ENCODE measurements at places on chromosomes 3 and 15.
A peak's percentile ranks its signal among the peaks of the same experiment; 100 is the strongest.

- DNase-seq = no peak
Measured at GRCh38 chr3:64467255-64467944, 220.4 kb downstream of the ADAMTS9 start.

- DNase-seq = no peak
Measured at GRCh38 chr3:184378651-184379357, 797 bp upstream of the THPO start.

GRCh38 chr15:88644741-88645140 lies 5.9 kb downstream of the ISG20 start:
- no peak for DNase-seq

DNA sequence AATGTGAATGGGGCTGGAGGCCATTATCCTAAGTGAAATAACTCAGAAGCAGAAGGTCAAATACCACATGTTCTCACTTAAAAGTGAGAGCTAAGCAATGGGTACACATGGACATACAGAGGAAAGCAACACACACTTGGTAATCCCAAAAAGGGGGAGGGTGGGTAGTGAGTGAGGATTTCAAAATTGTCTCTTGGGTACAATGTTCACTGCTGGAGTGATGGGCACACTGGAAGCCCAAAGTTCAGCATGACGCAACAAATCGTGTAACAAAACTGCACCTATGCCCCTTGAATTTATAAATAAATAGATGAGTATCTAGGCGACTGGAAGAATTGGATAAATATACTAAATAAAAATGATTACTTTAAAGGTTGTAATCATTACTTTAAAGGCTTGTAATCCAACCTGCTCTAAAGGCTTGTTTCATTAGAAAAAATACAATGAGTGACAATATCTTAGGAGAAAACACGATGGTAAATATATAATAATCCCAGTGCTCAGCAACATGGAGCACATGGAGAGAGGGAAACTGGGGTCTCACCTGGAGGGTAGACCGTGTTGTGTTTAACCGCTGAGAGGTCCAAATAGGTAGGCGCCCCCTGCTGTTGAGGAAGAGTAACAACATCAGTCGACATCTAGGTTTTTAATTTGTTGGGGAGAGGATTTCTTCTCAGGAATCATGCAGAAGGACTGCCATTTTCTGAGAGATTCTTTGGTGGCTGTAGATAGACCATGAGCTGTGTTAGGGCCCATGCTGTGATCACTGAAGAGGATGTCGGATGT lies 78.5 kb upstream of the ROBO1 start:
- DNase-seq = no peak

DNA sequence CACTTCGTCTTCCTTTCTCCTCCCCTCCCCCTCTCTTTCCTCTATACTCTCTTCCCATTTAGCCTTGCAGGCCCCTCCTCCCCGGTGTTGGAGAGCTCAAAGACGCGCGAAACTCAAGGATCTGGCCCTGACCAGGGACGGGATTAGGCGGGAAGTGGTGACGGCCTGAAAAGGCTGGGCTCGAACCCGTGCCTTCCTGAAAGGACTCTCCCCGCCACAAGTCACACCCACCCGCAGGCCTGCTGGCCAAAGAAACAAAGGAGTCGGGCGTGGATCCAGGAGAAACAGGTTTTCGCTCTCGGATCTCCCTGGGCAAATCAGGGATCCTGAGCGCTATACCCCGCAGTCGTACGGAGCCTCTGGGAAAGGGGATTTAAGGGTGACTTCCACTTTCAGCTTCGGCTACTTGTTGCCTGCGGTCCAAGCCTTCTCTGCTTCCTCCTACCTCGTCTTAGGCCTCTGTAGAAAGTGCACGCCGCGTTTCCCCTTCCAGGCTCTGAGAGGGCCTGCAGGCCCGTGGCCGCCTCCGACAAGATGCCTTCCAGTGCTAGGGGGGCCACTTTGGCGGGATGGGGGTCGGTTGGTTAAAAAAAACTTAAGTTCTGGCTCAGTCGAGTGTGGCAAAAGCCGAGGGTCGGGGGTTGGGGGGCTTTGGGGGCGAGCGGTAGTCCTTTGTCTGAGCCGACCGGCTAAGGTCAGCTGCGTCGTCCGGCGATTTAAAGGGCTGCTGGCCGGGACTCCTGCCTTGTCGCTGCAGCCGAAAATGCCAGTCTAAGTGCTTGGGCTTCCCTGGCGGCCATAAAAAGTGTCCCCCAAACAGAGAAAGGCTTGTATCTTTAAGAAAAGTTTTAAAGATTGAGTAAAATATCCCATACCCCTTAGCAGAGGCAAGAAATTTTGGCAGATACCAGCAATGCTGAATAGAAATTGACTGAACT lies 8.2 kb downstream of the ZIC4 start:
- DNase-seq = no peak

GRCh38 chr3:160010578-160010977 lies 21.9 kb downstream of the IL12A start:
- DNase-seq = no peak

DNA sequence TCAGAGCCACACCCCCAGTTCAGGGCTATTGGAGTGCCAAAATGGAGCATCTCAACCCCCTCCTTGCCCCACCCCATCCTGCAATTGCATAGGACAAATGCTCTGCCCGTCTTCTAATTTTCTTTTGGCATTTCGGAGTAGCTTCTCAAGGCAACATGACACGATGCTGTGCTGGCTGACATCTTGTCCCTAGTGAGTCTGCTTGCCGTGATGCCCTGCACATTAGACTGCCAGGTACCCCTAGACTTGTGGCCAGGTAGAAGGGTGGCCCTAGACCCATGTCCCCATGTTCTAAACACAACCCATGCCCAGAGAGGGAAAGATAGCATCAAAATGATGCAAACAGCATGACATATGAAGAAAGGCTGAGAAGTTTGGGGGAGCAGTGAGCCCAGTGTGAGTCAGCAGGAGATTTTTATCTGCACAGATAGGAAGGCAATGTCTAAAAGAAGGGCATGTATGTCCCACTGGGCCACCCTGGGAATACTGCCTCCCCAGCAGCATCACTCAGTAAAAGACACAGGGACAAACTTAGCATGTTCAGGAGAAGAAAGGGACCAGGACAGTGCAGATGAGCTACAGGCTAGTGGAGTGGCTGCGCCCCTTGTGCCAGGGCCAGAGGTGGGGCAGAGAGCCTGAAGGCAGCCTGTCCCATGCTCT lies 36.8 kb downstream of the CA12 start:
- no peak for DNase-seq

DNA sequence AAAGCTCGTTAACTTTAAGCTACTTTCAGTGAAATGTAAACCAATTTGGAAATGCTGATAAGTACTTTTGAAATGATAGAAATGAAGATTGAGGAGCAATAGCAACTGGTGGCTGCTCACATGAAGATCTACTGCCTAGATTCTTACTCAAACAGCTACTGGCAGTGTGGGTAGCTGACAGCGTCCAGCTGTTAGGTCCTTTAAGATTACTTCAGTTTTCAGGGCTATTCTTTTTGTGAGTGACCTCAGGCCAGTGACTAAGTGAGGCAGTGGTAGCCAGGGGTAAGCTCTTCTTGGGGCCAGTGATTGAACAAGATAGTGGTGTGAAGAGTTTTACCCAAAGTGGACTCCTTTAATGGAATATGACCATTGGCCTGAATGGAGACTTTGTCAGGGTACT lies 41.3 kb downstream of the NECTIN3 start:
- DNase-seq = no peak

DNA sequence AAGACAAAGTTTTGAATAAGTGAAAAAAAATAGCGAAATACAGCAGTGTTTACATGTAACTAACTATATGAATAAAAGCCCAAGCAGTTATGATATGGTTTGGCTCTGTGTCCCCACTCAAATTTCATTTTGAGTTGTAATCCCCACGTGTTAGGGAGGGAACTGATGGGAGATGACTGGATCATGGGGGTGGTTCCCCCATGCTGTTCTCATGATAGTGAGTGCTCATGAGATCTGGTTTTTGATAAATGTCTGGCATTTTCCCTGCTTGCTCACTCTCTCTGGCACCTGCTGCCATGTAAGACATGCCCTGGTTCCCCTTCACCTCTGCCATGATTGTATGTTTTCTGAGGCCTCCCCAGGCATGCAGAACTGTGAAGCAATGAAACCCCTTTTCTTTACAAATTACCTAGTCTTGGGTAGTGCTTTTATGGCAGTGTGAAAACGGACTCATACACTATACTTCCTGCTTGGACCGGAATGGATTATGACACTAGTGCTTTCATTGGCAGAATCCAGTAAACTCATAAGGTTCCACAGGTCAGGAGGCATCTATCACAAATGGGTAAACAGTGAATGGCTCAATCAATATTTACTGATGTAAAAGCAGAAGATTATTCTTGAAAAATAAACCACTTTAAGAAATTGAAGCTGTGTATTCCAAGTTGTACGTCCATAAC lies 192.1 kb downstream of the CBLB start:
- no peak for DNase-seq

GRCh38 chr15:93126599-93126998 lies 37.6 kb upstream of the RGMA start:
- DNase-seq = no peak

GRCh38 chr3:124168271-124168670 lies 176.3 kb upstream of the ROPN1 start:
- no peak for DNase-seq

DNA sequence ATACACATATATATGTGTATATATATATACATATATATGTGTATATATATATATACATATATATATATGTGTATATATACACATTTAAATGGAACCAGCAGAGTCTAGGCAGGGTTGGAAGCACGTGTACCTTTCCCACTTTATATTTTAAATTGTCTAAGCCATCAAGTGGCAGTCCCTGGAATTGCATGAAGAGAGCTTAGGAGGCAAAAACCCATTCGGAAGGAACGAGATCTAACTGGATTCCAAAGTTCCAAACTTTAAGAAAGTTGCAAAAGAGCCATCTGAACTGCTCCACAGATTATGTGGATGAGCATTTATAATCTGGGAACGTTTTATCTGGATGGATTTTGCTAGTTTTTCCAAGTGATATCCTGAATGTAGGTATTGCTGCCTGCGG lies 186.5 kb downstream of the FOXP1 start:
- peak; percentile 43 for DNase-seq

DNA sequence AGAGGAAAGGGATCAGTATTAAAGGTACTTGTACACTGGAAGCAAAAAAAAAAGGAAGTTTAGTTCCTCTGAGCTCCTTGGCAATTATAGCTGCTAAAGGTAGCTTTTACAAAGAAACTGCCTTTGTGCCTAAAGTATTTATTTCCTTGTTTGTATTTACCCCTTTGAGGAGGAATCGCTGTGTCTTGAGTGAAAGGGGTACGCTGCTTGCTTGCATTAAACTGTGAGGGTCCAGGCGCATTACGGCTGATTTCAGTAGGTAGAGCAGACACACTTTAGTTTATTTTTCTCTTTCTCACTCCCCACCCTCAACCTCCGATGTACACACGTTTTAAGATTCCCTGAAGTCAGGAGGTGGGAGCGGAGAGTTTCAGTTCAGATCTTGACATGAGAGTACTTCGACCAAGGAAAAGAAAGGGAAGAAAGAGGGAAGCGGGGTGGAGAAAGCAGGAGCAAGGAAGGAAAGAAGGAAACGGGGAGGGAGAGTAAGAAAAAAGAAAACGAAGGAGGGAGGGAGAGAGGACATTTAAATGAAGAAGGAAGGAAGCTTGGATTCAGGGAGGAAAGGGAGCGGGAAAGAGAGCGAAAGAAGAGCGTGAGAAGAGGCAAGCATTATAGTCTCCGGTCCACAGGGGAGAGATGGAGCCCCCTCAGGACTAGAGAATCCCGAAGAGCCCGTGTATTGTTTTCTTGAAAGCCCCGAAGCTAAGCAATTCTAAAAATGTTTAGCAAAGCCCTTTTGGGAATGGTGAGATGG lies 1.2 kb upstream of the MME start:
- no peak for DNase-seq

DNA sequence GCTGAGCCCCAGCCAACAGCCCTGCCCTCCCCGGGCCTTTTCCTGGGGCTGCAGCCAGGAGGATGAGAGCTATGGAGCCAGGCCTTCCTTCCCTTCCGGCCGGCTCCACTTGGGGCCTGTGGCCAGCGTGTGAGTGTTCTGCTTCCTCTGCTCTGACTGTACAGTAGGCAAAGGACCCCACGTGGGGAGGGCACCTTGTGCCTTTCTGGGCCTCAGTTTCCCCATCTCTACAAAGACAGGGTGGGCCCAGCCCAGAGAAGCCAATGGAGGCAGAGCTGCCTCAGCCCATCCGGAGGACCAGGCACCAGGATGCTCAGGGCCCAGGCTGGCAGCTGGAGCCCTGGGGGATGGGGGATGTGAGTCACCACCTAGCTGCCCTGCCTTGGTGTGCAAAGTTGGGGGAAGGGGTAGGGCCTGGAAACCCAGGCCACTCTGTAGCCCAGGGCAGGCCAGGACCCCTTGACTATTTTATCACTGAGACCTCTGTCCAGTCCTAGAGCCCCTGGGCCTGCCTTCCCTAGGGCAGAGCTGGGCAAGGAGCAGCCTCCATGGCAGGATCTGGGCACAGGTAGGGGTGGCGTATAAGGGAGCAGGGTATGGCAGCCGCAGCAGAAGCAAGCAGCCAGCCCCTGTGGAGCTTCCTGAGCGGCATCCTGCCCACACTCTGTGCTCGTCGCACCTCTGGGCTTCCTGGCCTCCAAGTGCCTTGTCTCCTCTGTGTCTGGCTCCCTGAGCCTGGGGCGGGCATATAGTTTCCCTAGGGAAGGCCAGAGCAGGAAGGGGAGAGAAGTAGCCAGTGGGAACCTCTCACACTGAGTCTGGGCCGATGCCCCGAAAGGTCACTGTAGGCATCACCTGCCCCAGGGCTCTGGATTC lies 1.8 kb downstream of the PSTPIP1 start:
- no peak for DNase-seq

GRCh38 chr3:124316034-124316287 lies 324.0 kb upstream of the ROPN1 start:
- DNase-seq = no peak

DNA sequence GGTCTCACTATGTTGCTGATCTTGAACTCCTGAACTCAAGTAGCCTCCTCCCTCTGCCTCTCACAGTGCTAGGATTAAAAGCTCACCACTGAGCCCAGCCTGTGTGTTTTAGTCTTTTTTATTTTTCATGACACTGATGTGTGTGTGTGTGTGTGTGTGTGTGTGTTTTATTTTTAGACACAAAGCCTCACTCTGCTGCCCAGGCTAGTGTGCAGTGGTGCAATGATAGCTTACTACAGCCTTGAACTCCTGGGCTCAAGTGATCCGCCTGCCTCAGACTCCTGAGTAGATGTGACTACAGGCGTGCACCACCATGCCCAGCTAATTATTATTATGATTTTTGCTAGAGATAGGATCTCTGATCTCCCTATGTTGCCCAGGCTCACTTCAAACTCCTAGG lies 23.3 kb upstream of the CTSH start:
- no peak for DNase-seq

- DNase-seq = peak; percentile 77
Measured at GRCh38 chr3:88957711-88958439, 149.5 kb upstream of the EPHA3 start.

DNA sequence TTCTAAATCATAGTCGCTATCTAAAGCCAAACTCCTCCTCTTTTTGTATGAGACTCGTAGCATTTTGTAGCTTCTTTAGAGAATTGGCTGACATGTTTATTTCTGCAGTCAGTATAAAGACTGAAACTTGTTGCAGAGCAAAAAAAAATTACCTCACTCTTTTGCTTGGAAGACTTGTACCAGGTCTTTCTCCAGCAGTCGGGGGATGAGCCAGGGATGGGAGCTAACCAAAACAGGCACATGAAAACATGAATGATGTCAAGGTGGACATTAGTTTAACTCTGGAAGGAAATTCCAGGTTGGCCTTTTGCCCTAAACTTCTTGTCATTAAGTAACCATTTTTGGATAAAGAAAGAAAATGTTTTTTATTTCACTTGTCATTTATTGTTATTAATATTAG lies 47.0 kb upstream of the SCAANT1 start:
- DNase-seq = no peak

GRCh38 chr3:121736112-121736511 lies 13.4 kb downstream of the GOLGB1 start:
- no peak for DNase-seq

All from kidney glomerular epithelial cell (primary cell).